C1 segment of cervical spinal cord (tissue), 14 donors: ENCODE measurements at places on chromosomes 12 and 14.

DNA sequence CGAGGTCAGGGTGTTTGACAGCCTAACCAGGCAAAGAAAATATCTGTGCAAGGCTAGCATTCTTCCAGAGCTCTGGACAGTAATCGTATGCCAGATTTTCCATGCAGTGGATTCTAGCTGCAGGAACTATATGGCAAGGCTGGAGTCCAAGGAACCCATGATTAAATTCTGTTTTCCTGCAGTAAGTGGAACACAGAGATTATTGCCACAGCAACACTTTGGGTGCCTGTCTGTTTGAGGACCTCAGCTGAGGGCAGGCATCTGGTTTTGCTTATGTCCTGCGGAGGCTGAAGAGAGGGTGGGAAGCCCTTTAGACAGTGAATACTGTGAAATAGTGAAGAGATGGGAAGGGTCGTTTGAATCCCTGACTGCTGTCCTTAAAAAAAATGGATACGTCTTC, 104.4 kb downstream of the DAD1 start:
- no peak for DNase-seq

- DNase-seq, result no peak
Measured at GRCh38 chr14:21233457-21234076, 35.7 kb downstream of the HNRNPC start.

DNA sequence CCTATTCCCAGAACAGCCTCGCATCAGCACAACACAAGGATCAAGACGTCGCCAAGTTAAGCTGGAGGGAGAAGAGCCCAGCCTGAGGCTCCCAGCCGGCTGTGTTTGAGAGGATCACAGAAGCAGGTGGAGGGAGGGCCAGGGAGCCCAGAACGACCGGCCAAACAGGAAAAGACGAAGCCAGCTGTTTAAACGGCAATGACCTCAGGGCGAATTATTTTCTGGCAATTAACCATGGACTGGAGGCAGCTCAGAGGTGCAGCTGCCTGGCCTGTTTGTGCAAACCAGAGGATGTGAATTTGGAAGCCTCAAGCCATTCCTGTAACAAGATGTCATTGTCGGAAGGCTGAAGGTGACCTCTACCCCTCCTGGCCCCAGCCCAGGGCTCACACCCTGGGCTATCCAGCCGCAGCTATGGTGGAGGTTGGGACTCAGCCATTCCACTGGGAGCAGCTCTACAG, 175.8 kb upstream of the PRMT8 start:
- DNase-seq, result no peak

- no peak for DNase-seq
Measured at GRCh38 chr12:110042264-110042663, 6.1 kb downstream of the C12orf76 start.

DNA sequence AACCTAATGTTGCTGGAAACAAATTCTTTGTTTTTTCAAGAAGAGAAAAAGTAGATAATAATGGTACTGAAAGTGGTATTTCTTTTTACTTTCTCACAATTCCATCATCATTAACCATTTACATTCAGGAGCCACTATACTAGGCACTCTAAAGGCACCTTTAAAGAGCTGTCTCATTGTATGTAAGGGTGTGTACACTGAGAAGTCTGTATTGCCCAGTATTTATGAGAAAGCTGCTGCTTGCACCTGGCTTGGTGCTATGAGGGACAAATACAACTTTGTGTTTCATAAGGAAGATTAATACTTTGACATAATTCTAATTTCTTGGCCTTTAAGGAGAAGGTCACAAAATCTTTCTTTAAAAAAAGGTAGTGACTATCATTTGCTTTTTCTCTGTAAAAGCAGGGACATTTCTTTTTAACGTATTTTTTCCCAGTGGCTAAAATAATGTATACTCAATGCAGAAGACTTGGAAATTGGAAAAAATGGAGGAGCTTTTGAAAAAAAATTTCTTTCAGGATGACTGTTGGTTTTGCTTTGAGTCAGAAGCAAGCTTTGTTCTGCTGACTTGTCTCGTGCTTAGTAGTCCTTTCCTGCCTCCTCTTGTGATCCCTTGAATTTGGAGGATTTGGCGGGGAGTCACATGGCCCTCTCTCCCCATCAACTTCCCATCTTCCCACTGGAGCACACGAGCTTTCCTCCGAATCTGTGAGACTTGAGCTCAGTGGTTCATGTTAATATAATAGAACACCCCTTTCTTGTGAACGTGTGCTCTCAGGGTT, 50.1 kb downstream of the RASSF3 start:
- no peak for DNase-seq

- DNase-seq, result no peak
Measured at GRCh38 chr12:116978791-116979508, 68.2 kb downstream of the FBXW8 start.
